ENCODE measurements at places on chromosomes 7 and 10. TPM values are rescaled to one million over a fixed set of nuclear protein-coding genes. Genes with fewer than 3 reads are reported as not detected.

ELMO1 gene
- 11.8 TPM for polyA plus RNA-seq

LBX1 gene
- polyA plus RNA-seq = not detected

EGR2 gene
- polyA plus RNA-seq = 2.0 TPM

ARMC3 gene
- polyA plus RNA-seq = 10.5 TPM

FKBP6 gene
- polyA plus RNA-seq = 0.25 TPM

DPP6 gene
- 48.4 TPM for polyA plus RNA-seq

CYP3A5 gene
- polyA plus RNA-seq = 2.5 TPM

FOXI2 gene
- polyA plus RNA-seq = 1.1 TPM

PCLO gene
- 8.9 TPM for polyA plus RNA-seq

DNA sequence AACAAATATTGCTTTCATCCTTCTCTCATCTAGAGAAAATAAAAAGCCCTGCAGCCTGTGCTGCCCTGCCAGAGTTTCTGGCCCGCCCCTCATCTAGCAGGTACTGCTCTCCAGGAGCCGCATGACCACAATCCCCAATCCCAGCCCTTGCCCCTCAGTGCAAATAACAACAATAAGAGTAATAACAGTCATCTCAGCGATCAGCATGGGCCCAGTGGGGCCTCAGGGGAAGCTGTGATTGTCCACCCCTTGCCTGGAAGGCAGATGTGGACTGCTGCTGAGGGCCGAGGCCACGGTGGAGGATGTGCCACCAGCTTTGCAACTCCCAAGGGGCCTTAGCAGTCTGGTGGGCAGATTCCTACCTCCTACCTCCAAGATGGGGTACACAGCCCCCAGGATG, 106.1 kb downstream of the CDH23 start:
- DNase-seq = no peak

DNA sequence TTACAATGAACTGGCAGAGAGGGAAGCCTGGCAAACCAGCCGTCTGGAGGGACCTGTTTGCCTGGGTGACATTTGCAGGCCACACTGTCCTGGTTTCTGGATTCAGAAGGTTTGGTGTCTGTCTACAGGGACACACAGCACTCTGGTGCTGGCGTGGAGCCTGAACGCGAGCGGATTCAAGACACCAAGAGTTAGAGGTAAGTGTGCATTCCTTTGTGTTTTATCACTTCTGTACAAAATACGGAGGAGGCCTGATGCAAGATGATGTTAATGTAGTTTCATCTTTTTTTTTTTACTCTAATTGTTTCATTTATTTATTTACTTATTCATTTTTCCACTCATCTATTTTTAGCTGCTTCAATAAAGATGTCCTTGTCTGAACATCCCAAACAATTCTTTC, 485.3 kb upstream of the ADARB2 start:
- no peak for DNase-seq

- peak; percentile 69 for DNase-seq
Measured at GRCh38 chr7:26686448-26686981, 177.9 kb downstream of the SKAP2 start.

GRCh38 chr7:104973909-104974415, 40.0 kb upstream of the KMT2E start:
- DNase-seq = no peak

DNA sequence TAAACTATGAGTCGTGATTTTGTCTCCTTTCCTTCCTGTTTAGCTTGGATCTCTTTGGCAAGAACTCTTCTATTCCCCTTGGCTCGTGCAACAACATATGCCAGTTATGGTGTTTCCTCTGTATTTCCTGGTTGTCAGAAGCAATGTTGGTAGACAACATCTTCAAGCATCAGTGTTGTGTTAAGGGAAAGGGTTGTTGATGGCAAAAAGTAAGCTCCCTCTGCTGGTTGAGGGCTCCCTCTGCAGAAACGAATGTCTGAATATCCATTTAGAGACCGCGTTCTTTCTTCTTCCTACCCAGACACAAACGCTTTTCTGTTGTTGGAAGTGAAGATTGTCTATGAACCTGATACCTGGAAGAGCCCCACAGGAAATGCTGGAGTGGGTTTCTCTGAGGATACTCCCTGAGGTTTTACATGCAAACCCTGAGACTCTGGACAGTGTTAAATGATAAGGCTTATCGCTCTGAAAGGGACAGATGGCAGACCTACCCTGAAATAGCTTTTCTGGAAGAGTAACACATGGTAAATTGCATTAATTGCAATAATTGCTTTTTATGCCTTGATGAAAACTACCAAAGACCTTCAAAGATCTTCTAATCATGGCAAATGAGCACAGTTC, 23.5 kb upstream of the C1QL3 start:
- DNase-seq = no peak

DNA sequence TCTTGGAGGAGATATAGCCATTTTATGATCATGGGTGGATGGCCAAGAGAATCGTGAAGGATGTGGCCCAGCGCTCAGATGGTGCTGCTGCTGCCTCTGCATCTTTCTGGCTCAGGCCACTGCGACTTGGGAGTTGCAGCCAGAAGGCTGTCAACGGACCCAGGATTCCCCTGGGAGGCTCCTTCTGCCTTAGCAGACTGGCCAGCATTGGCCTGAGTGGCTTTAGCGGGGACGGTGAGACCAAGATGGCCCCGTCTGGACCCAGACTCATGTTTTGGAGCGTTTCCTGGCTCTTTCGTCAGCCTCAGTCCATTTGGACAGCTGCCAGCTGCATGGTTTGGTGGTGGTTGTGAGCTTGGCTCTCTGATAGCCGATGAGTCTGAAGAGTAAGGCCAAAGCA, 97.2 kb downstream of the GALNT17 start:
- no peak for DNase-seq

DNA sequence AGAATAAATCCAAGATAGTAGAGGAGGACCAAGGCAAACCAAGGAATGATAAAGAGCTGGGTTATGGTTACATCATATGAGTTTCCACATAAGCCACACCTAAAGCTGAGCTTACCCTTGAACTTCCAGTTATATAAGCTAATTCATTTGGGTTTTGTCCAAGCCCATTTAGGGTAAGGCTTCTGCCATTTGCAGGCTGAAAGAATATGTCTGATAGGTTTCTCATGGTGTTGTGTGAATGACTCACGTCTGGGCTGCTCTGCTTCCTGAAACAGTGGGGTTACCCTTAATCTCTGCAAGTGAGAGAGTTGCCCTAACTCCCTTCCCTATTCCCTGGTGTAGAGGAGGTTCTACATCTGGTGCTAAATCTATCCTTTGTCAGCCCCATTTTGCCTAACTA, 60.8 kb downstream of the PTTG1IP2 start:
- no peak for DNase-seq

DNA sequence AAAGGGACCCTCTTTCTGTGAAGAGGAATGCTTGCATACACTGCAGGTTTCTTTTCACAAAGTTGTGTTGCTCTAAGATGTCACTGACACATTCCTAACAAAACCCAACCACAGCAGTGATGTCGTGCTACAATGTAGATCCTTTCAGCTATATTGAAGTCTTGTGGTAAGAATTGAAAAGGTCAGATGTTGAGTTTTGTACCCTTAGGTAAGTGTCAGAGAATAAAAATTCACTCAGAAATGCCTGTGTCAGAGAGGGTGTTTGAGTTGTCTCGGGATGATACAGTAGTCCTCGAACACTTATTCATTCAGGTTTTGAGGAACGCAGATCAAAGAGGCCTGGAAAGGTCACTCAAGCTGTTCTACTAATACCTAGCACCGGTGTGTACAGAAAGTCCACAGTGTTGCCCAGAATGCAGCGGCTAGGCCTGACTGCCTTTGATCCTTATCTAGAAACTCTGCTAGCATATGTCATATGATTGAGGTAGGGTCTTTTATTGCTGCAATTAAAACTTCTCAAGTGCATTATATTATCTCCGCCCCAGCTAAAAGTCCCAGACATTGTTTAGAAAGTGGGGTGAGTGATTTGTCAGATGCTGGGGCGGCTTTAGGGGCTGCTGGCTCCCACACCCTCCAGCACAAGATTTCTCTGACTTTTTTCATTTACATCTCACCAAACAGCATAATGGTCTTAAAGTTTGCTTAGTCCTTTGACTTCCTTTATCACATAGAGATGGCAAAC, 26.0 kb downstream of the RNF32 start:
- DNase-seq = no peak

DNA sequence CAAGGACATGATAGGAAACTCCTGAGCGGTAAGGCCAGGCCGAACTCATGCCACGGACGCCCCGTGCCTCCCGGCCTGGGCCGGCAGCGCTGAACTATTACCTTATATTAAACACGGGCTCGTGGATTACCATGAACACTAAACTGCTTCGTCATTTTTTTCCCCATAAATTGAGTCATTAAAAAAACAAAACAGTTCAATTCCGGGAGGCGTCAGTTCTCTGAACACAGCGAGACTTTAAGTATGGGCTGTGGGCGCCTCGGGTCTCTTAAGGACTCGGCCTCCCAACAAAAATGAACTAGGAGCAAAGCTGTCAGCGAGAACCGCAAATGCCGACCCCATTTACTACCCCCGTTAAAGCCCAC, 519 bp downstream of the PITRM1 start:
- DNase-seq = no peak

DNA sequence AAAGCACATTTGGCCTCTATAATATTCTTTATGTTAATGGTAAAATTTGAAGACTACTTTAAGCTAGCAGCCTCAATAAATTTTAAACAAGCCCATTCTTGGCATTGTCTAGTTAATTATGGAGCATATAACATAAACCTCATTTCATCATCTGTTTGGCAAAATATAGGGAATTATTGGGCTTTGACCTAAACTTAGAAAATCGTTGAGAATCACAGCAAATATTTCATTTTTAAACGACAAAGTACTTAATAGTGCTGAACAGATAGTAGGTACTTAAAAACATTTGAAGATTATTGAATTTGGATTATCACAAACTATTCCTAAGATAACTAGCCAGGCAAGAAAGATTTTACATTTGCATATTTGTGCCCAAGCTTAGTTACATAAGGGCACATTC, 73.4 kb downstream of the AGMO start:
- DNase-seq = no peak

Measured in renal cortex interstitium (tissue), 15 donors.